Stimulated activated CD8-positive, alpha-beta memory T cell treated with anti-CD3 and anti-CD28 coated beads, Interleukin-7, amount 100 ng/mL, for 1 hour (primary cell): ENCODE measurements at places on chromosomes 16 and 17.

DNA sequence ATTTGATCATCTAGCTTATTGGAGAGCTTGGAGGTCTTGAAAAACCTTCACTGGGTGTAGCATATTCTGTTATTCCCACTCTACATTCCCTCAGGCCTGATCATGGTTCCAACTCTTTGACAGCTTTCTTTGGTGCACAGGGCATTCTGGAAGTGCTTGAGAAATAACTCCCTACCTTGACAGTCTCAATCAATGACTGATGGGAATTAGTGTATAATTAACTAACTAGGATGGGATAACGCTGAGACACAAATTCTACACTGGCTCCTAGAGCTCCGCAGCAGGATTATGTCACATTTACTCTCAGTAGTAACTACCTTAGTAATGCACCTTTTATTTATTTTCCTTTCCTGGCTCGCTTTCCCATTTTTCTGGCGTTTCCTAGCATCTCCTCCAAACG, 236.4 kb downstream of the MAP2K6 start:
- DNase-seq = no peak

DNA sequence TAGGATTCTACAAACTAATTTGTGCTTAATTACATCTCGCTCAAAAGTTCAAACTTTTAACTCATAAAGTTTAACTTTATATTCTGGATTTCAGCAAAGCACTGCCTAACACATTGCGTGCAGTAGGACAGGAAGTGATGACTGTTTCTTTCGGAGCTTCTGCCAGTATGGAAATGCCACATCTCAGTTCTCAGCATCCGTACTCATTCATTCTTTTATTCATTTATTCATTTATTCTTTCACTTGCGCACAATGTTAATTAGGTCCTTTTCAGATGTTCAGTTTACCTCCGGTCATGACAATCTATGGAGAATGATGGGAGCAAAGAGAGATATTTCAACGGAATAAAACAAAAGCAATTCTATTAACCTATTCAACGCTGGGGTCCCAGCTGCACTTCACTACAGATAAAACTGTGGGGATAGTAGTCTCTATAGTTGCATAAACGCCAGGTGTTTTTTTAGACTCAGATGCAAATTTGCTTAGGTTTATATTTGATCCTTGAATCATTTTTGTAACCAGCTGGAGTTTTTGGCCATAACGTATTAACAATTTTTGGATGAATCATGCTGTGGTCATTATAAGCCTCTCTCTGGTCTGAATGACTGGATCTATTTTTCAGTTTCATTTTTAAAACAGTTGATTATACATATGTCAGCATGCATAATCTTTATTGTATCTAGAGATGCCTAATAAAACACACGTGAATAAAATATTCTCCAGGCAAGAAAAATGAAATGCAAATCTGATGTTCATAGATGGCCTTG, 143.9 kb downstream of the KCNJ2 start:
- no peak for DNase-seq

DNA sequence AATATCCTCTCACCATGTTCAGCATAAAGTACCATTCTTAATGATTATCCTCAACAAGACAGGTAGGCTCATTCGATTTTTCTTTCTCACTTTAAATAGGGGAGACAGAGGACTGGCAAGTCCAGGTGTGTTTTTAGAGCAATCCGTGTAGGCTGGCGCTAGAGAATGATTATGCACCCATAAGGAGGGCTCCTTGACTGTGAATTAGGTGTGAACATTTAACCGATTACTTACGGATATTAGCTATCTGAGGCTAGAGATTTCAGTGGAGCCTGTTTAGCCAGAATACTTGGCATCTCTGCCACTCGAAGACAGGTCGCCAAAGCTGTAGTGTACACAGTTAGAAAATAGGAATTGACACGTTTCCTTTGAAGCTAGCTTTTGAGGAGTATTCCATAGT, 1.9 kb downstream of the SEC14L1 start:
- DNase-seq = no peak

- no peak for DNase-seq
Observed at GRCh38 chr17:9956474-9957131, 51.5 kb upstream of the RCVRN start.

DNA sequence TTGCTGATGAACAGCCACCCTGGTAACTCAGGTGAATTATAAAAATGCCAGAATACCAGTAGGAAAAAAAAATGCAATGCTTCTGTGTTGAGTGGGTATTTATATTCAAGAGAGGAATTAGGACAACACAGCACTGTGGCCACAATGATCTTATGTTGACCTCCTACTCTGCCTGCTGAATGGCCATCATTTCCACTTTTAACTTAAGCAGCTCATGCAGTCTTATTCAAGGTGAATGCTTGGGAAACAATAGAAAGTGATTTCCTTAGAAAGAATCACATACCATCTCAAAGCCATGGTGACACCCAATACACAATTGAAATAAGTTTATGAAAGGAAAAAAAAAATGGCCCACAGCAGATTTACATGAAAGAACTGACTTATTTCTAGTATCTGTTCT, 224.0 kb downstream of the CDH8 start:
- DNase-seq = no peak

DNA sequence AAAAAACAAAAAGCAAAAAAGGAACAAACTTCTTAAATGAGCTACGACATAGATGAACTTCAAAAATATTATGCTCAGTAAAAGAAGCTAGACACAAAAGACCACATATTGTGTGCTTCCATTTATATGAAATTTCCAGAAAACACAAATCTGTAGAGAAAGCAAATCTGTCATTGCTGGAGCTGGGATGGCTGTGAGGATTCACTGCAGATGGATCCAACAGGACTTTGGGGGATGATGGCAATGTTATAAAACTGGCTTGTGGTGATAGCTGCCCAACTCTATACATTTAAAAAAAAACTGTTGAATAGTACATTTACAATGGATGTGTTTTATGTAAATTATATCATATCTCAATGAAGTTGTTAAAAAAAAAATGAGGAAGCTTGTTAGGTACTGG, 52.6 kb upstream of the MAP3K14 start:
- no peak for DNase-seq

- no peak for DNase-seq
Observed at GRCh38 chr17:57080718-57081117, 4.3 kb upstream of the AKAP1 start.

DNA sequence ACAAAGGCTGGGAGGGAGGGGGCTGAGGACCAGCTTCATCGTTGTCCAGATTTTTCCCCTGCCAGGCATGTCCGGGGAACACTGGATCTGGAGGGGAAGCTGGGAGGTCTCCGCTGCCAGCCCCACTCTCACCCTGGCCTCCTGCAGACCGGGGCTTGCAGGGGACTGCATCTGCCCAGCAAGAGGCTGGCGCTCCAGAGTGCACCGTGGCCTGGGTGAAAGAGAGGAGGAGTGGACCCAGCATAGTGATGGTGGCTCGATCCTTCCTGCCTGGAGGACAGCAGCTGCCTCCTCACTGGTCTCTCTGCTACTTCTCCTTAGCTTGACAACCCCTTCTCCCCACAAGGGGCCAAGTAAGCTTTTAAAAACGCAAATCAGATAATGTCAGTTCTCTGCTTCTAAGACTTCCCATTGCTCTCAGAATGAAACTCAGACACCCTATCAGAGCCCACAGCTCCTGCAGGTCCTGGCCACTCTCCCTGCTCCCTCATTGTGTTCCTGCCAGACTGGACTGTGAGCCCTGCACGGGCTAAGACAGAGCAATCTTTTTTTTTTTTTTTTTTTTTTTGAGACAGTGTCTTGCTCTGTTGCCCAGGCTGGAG, 15.0 kb downstream of the CPNE2 start:
- no peak for DNase-seq

DNA sequence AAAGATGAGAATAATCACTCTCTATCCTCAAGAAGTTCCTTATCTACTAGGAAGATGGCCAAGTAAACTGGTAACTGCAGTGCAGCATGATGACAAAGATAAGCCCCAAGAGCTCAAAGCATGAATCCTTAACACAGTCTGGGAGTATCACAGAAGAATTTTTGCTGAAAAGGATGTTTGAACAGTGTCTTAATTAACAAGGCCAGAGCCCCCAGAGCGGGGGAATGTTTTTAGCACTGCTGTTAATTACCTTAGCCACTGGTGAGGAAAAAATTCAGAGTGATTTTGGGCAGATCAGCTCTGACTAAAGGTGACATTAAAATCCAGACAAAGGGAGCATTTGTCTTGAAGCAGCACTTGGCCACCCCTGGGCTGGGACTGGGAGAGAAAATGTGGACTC, 30.1 kb downstream of the ADAMTS18 start:
- DNase-seq = no peak
